ENCODE measurements at places on chromosomes 3 and 15.

GRCh38 chr15:41096178-41096577 lies 19.9 kb downstream of the INO80 start:
- DNase-seq: no peak

- DNase-seq: no peak
Measured at GRCh38 chr15:74394090-74394846, 26.8 kb upstream of the CYP11A1 start.

GRCh38 chr15:36160351-36160750 lies 419.1 kb upstream of the CDIN1 start:
- no peak for DNase-seq

DNA sequence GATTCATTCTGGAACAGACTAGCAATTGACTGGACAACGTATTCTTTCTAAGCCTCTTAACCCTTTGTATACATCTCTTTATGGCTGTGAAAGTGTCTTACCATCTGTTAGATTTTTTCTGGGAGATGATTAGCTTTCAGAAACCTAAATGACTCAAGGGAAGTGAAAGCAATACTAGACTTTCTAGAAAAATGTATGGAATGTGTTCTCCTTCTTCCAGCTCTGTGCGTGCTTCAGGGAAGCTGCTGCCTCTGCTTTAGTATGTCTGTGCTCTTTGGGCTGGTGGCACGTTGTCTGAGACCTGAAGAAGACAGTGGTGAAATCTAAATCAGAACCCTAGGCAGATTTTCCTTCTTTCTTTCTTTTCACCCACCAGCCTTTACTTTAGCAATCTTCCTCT lies 89.5 kb downstream of the ITPR1 start:
- DNase-seq: no peak

DNA sequence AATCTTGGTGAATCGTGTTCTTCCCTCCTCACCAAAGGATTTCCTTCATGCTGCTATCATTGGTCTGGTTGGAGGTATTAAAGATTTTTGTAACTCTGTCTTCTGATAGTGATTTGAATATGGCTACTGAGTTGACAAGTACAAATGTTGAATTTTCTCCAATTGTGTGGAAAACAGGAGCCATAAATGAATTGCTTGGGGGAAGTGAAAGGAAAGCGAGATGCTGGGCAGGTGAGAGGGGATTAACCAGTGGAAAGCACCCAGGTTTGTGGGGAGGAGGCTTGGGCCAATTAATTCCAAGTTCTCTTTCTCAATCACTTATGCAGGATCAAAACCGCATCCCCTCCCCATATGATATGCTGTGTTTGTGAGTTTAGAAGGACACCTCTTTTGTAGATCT lies 372.5 kb downstream of the IL20RB start:
- no peak for DNase-seq

GRCh38 chr3:143573610-143574303 lies 274.5 kb downstream of the SLC9A9 start:
- no peak for DNase-seq

GRCh38 chr3:70247955-70248354 lies 64.5 kb downstream of the MDFIC2 start:
- DNase-seq: no peak

- DNase-seq: no peak
Measured at GRCh38 chr3:107756649-107757048, 233.9 kb downstream of the BBX start.

DNA sequence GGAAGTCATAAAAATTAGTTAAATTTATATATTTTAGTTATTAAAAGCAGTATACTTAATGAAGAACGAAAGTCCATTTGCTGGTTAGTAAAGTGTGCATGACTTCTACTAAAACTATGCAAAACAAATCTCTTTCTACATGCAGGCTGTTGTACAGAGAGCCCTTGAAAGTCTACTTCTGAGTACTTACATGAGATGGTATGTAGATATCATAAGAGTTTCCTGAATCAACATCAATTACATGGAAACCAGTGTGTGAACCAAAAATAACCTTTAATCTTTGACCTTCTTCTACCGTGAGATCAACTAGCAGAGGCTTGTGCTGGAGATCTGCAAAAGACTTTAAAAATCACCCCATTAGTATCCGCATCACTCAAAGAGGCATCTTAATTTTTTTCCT lies 42.1 kb upstream of the SLC2A2 start:
- DNase-seq: no peak

DNA sequence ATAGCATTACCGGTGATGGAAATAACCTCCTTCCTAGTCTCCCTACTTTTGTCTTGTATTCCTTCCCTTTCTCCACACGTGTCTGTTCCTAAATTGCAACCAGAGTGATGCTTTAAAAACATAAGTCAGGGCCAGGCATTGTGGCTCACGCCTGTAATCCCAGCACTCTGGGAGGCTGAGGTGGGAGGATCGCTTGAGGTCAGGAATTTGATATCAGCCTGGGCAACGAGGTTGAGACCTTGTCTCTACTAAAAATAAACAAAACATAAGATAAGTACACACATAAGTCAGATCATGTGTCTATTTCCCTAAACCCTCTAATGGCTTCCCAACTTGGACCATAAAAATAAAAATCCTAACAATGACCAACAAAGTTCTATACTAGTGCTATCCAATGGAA lies 18.4 kb downstream of the ARMC8 start:
- DNase-seq: no peak

GRCh38 chr15:56960116-56960515 lies 41.7 kb downstream of the TCF12 start:
- DNase-seq: no peak

GRCh38 chr15:64611085-64611725 lies 150.8 kb downstream of the ZNF609 start:
- no peak for DNase-seq

GRCh38 chr3:178474526-178474925 lies 61.7 kb upstream of the KCNMB2 start:
- DNase-seq: no peak

- DNase-seq: no peak
Measured at GRCh38 chr3:171383206-171384018, 76.8 kb downstream of the TNIK start.

DNA sequence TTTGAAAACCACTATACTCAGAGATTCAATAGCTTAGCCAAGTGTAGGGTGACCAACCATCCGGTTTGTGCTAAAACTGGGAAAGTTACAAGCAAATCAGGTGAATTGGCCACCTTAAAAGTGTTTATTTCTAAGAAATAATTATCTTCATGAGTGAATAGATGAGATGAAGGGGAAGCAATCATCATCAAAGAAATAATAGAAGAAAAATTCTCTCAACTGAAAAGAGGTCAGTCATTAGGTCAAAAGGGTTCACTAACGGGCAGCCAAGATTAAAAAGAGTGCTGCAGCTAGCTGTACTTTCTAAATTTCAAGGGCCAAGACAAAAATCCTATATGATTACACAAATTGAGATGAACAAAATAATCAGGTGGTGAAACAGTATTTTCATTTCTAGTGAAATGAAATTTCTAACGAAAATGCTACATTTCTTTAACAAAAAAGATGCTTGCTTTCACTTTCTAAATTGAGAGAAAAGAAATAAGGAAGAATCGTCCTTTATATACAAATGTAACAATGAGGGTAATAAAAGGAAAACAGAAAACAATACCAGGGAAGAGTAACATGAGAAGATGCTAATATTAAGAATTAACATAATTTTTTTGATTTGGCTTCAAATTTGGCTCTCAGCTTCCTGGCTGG lies 34.7 kb upstream of the TSC22D2 start:
- no peak for DNase-seq

DNA sequence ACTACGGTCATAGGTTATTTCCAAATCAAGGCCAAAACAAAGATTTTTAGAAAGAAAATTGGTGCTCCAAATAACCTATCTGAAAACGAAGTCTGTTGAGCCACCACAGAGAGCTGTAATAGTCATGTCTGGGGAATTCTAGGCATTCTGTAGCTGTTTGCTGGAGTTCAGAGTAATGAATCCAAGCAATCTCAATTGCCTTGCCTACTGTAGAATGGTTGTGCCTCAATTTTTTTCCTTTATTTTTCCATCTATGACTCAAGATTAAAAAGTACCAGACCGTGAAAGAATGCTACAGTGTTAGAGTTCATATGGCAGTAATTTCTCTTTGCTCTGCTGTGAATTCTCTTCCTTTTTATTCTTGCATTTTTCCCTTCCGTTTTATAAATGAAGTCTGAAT lies 1007.2 kb upstream of the ALCAM start:
- no peak for DNase-seq

DNA sequence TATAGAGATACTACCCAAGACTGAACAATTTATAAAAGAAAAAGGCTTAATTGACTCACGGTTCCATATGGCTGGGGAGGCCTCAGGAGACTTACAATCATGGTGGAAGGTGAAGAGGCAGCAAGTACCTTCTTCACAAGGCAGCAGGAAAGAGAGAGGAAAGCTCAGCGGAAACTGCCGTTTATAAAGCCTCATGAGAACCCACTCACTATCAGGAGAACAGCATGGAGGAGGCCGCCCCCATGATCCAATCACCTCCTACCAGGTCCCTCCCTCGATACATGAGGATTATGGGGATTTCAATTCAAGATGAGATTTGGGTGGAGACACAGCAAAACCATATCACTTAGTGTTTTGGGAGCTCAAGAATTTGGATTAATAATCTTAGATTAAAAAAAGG lies 240.2 kb downstream of the UACA start:
- DNase-seq: no peak

DNA sequence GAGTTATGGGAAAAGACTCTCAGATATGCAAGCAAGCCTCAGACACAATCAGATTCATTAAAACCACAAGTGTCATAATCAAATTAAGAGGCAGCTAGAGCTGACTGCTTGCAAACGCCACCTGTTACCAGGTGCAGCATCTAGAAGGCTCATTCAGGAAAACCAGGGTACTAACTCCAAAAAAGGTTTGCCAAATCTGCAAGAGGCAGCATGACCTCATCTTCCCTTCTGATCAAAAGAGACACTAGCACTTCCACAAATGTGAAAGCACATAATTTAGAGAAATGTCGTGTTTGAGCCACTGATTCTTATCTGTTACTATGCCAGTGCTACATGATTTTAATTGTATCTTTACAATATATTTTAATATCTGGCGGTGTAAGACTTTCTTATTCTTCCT lies 123.3 kb upstream of the NANOGP8 start:
- no peak for DNase-seq

- DNase-seq: no peak
Measured at GRCh38 chr3:63279005-63279841, 1.1 kb downstream of the SYNPR start.

DNA sequence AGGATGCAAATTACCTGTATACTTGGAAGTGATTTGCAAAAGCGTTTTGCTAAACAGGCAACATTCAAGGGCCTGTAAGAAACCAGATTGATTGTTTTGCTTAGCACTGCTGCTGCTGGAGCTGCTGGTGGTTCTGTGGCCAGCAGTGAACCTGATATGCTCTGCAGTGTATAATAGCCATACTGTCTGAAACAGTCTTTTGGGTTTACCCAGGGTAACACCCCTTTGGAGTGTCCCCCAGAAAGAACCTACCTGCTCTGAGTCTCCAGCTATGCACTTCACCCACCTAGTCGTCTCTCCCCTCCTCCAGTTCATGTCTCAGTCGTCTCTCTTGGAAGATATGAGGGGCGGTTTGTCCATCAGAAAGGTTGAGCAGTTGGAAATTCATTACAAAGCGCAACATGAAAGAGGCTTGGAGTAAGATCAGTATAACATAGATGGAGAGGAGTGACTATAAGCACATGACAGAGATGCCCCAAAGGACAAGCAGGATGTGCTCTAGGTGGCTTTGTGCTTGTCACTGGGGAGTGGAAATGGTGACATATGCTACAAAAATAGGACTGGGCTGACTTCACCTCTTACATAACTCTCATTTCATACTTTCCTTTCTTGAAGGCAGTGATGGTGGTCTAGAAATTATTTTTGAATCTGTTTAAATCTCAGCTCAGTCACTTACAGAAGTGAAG lies 3.8 kb downstream of the MKRN2 start:
- DNase-seq: no peak

Data from psoas muscle (tissue), 8 donors.